ENCODE measurements at places on chromosomes 4 and X. TPM values are rescaled to one million over a fixed set of nuclear protein-coding genes. Genes with fewer than 3 reads are reported as not detected.

DNA sequence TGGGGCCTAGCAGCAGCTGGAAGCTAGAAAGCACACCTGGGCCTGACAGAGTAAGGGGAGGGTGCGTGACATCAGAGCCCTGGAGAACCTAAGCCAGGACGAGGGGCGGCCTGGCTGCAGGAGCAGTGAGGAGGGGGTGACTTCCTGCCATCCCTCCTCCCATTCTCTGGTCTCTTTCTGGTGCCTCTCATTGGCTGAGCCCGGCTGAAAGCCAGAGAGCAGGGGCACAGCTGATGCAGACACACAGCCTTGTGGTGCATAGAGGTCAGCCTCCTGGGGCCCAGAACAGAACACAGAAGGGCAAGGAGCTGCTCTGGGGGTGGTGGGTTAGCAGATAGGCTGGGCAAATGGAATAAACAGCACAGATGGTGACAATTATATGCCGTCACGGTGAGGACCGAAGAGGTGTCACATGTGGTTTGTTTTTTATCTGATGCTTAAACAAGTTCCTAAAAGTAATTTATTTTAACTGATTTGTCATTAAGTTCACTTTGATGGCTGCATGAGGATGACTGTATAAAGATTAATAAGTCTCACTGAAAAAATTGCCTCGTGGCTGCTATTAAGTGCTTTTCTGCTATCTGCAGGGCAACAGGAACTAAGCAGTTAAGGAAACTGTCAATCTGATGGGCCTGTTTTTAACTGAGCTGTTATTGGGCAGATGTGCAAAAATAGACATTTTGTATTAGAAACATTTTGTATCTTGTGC is 102.0 kb downstream of the FNIP2 start:
- DNase-seq = no peak

PLP1 gene
- total RNA-seq = not detected

- DNase-seq = no peak
Measured at GRCh38 chr4:133476063-133476462, 327.0 kb downstream of the PCDH10 start.

ARMCX1 gene
- total RNA-seq = 2.8 TPM

DNA sequence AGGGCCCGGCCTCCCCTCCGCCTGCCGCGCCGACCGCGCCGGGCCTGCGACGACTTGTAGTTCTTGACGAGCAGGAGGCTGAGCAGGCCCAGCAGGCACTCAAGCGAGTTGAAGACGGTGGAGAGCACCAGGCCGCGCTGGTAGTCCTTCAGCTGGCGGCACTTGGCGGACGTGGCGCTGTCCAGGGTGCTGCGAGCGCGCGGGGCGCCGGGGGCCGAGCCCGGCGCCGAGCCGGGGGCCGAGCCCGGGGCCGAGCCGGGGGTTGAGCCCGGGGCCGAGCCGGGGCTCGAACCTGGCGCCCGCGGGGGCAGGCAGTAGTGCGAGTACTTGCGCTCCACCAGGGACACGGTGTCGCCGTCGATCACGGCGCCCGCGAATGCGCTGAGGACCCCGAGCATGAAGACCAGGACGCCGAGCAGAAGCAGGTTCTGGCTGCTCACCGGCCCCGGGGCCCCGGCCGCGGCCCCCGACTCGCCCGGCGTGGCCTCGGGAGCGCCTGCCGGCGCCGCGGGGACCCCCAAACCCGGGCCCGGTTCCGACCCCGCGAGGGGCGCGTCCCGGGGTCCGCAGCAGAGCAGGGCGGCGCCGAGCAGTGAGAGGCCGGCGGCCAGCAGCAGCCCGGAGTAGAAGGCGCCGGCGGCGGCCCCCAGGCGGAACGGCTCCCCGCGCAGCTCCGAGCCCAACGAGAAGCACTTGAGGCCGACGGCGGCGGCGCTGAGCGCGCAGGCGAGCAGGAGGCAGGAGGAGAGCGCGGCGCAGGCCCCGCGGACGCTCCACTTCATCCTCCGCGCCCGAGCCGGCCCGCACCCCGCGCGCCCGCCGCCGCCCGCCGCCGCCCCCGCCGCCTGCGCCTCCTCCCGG is 584 bp downstream of the TMEM271 start:
- DNase-seq = no peak

CCSER1 gene
- total RNA-seq = not detected

GRCh38 chrX:143500751-143501150 is 16.5 kb downstream of the SPANXN3 start:
- no peak for DNase-seq

DNA sequence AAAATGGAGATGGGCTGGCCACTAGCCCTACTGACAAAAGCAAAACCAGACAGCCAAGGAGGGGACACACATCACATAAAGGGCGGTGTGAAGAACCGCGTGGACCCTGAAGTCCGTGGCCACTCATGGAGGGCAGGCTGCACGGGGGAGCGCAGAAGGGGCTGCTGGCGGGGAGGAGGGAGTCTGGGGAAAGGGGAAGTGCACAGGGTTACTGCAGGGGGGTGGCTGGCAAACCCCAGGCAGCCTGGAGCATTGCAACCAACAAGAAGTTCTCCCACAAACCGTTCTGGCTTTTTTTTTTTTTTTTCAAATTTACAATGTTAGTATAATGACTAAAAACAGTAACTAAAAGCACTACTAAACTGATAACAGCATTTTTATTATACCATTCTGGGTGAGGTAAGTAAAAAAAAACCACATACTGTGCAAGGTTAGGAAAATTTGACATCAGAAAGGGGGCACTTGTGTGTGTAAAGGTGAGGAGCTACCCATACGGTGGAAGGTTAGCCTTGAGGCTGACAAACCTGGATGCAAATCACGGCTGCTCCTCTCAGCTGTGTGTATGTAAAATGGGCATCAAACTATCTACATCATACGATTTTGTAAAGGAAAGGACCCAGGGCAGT is 87.1 kb downstream of the TSPAN5 start:
- no peak for DNase-seq

- DNase-seq = no peak
Measured at GRCh38 chr4:156557920-156558319, 413.7 kb downstream of the PDGFC start.

CFAP99 gene
- not detected for total RNA-seq

- DNase-seq = no peak
Measured at GRCh38 chr4:88017516-88018297, 10.3 kb downstream of the PKD2 start.

GRCh38 chr4:78720994-78721677 is 55.0 kb upstream of the BMP2K start:
- peak; percentile 35 for DNase-seq

DNA sequence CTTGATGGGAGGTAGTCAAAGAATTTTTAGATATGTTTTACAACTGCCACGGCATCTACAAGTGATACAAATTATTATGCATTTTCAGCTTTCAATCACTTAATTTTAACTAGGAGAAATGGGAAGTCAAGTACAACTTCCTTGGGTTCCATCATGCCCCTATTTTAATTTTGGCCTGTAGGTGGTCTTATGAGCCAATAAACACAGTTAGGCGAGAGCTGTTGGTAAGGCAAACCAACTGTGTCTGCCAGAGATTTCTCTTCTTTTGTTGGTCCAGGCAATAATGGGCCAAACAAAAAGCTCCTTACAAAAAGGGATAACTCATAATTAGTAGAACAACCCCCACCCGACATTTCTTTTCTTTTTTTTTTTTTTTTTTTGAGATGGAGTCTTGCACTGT is 63.3 kb upstream of the ARX start:
- no peak for DNase-seq

DNA sequence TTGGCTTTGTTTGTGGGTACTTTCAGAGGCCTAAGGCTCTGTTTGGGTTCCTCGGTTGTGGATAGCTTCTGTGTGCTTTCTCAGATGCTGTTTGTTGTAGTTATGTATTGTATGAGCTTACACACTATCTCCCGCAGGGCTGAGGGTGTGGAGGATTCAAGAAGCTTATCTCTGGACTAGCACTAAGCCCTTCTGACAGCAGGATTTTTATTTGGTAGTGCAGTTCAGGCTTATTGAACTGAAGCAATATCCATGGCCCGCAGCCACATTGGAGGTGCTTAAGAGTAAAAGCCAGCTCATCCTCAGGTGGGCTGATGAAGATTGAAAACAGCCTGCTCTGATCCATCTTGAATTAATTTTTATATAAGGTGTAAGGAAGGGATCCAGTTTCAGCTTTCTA is 128.2 kb downstream of the RASGEF1B start:
- no peak for DNase-seq

DNA sequence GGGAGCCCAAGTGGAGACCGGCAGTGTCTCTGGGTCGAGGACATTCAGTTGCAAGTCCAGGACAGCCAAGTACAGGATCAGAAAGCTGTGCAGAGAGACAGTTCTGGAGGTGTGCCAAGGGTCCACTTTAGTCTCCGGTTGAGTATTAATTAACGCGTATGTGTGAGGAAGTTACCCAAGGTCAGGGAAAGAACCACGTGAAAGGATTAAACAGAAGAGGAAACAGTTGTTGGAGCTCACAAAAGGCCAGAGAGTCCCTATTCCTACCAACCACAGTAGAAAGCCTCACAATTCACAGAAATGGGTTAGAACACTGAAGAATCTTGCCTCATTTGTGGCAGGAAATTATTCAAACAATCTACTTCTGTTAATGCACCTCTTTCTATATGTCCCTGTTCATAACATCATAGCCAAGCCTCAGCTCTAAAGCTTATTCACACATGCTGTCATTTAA is 17.9 kb upstream of the NSUN7 start:
- no peak for DNase-seq

IGSF1 gene
- total RNA-seq = not detected

DNA sequence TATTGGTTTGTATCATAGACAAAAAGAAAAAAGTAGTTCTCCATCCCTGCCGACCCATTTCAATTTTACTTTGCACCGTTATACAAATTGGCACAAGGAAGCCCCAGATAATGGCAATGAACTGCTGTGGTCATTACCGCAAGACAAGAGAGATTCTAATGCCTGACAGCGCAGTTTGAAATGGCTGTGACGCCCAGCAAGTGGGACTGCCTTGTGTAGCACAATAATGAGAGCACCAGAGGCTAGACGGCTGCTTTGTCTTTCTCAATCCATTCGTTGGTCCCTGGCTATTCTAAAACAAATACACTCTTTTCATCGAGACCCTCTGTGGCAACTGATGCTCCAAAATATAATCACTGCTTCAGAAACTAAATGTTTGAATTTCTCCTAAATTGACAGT is 192.4 kb upstream of the NEIL3 start:
- no peak for DNase-seq

GLUD2 gene
- total RNA-seq = 0.36 TPM

DNA sequence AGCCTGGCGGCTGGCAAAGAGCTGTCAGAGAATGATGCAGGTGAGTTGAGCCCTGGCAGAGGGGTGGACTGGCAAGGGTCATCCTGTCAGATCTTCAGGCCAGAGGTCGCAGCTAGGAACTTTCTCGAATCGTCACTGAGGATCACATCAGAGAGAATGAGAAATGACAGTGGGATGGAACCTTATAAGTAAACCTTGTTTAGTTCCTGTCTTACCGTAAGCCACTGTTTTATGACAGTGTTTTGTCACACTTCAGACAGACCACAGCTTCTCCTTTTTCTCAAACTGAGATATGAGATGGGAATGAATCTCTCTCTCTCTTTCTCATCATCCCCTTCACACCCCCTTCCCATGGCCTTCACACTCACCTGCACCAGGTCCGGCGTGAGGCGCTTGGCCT is 9.3 kb downstream of the DIPK2B start:
- peak; percentile 22 for DNase-seq

DNA sequence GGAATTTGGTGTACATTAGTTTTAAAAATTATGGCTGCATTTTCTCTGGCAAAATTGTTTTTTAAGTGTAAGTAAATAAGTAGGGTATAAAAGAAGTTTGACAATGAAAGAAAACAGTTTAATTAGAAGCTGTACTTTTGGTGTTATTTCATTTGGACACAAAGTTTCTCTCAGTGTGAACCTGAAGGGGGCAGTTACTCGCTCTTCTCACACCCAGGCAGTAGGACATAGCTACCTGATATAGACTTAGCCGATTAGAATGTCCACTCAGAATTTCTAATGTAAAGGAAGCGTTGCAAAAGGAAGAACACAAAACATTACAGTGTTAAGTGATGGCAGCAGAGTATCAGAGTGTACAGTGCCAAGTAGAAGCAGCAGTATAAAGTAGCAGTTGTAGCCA is 311.9 kb upstream of the TECRL start:
- no peak for DNase-seq

DNA sequence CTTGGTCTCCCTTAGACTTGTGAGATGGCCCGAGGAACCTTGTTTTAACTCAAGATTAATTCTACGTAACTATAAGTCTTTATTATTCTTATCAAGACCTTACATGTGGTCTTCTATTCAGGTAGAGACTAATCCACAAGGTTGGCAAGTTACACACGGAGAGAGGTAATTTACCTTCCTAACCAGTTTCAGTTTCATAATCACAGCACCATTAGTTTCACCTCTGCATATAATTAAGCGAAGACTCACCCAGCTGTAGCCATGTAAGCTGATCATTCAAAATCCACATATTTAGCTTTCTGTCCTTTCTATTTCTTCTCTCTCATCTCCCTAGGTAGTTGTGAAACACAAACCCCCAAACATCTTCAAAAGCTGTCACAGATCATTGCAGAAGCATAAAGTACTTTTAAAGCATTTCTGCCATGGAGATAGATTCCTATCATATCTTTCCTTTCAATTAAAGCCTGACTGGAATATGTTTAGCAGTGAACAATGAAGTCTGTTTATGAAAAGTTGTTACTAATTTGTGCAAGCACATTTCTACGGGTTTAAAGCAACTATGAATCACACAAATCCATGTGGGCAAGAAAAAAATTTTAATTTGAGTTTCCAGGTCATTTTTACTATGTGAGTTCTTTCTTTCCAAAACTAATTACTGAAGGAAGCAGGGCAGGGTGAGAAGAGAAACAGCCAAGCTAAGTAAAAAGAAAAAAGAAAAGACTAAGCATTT is 78.5 kb downstream of the BTC start:
- no peak for DNase-seq

USP17L13 gene
- not detected for total RNA-seq

NLRP2B gene
- not detected for total RNA-seq

DNA sequence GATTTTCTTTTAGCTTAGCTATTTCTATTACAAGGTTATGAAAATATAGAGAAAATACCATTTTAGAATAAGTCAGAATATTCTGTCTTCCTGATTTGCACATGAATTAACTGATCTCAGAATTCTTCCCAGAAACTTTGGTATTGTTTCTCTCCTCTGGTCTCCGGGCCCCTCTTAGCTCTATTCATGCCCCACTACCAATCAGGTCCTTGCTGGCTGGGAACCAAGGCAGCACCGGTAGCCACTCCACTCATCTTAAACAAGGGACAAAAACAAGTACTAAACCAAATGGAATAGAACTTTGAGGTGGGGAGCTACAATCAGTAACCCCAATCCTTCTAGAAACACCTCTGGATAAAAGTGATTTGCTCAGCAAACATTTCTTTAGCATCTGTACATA is 64.3 kb downstream of the GPC3 start:
- no peak for DNase-seq

GRCh38 chr4:56184214-56184613 is 203.1 kb downstream of the AASDH start:
- DNase-seq = no peak

All from activated naive CD4-positive, alpha-beta T cell treated with anti-CD3 and anti-CD28 coated beads, Interleukin-2, amount 50 U/mL, for 72 hours (primary cell).